GM23248 (cell line): ENCODE measurements at places on chromosomes 11 and 22. TPM values are rescaled to one million over a fixed set of nuclear protein-coding genes. Genes with fewer than 3 reads are reported as not detected.

The TRIM29 gene
- 1.4 TPM in 1 of 2 replicates, not detected in the other for total RNA-seq

The CFAP300 gene
- total RNA-seq, result 7.3 and 10.2 TPM in 2 replicates

The RBM14 gene
- 23.5 and 28.4 TPM in 2 replicates for total RNA-seq

DNA sequence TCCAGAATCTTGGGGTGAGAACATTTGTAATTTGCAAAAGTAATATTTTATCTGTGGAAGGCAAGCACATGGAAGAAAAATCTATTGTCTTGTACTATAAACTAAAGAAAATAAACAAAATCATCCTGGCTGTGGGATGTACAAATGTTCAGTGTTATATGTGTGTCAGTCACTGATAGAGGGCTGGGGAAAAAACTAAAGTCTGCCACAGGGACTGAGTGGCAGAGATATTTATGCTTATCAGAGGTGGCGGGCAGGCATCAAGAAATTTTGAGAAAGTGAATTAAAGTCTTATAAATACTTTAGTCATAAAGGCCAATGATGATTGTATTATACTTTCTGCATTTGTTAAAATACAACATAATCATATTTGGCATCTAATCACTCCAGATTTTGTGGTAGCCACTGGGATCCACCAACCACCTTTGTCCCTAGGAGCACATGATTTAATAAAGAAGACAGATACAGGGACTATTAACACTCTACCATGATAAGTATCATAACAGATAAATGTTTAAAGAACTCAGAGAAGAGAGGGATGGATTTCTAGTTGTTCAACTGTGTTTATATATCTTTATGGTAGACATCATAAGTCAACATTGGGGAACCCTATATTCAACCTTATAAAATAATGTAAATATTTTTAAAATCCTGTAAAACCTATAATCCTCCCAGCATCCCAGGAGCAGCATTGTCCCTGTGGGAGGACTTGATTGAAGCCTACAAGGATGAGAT is 2.6 kb upstream of the ENDOD1 start:
- H3K27me3 ChIP-seq, result no peaks in the 10 kb centered on the region
- H3K4me1 ChIP-seq, result peaks cover 8% of the 10 kb centered on the region
- no peak for DNase-seq
- no peak overlapping the region for H3K27ac ChIP-seq
- H3K4me3 ChIP-seq, result no peak overlapping the region
- H3K36me3 ChIP-seq, result no peaks in the 10 kb centered on the region

- H3K27me3 ChIP-seq, result no peaks in the 10 kb centered on the region
- peaks cover 14% of the 10 kb centered on the region for H3K4me1 ChIP-seq
- H3K36me3 ChIP-seq, result peaks cover 71% of the 10 kb centered on the region
Measured at GRCh38 chr11:47477323-47477722, 28.4 kb upstream of the RAPSN start.

DNA sequence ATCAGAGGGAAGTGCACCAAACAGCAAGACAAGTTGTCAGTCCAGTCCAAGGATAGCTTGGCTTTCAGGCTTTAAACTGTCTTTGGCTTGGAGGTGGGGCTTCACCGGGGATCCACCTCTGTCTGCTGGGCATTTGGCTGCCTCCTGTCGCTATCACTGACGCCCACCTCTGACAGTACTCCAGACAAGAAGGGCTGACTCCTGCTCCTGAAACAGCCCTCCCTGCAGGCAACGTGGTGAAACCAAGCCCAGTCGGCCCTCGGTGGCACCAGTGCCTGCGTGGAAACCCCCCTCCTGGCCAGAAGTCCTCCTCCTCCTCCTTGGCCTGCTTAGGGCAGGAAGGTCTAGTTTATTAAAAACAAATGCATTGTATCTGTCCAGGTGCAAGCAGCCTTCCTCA is 16.9 kb downstream of the DHCR7 start:
- H3K27ac ChIP-seq, result no peak overlapping the region
- H3K36me3 ChIP-seq, result no peaks in the 10 kb centered on the region
- H3K4me3 ChIP-seq, result no peak overlapping the region
